ENCODE measurements at places on chromosomes 12 and 14.

- DNase-seq = no peak
- peak overlapping the region; percentile 82 for H3K27ac ChIP-seq
- H3K36me3 ChIP-seq = peaks cover 7% of the 10 kb centered on the region
- H3K4me1 ChIP-seq = peaks cover 56% of the 10 kb centered on the region
- peak overlapping the region; percentile 59 for H3K4me3 ChIP-seq
These were observed 7.1 kb downstream of the MAP3K12 start for GRCh38 chr12:53492188-53492587.

GRCh38 chr14:49849213-49849847 lies 3.3 kb downstream of the NEMF start:
- no peaks in the 10 kb centered on the region for H3K27me3 ChIP-seq
- H3K4me3 ChIP-seq = no peak overlapping the region
- no peak for DNase-seq
- H3K4me1 ChIP-seq = peaks cover 28% of the 10 kb centered on the region

- H3K4me3 ChIP-seq = no peak overlapping the region
- peak; percentile 13 for DNase-seq
- peaks cover 40% of the 10 kb centered on the region for H3K4me1 ChIP-seq
- no peaks in the 10 kb centered on the region for H3K36me3 ChIP-seq
- peak overlapping the region; percentile 91 for H3K27ac ChIP-seq
These were observed 31.0 kb downstream of the NINJ2 start for GRCh38 chr12:632102-632696.

DNA sequence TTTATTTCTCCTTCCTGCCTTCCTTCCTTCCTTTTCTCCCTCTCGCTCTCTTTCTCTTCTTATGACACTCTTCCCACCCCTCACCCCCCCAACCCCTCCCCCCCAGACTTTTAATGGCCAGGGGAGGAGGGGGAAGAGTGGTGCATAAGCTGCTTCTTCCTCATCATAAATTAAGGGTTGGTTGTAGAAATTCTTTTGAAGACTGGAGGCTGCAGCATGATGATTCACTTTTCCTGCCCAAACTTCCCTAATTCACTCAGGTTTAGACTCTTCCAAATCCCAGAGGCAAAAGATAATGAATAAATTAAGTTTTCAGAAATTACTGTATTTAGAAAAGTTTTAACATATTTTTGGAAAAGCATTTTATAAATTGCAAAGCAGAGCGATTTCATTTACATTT lies 58.2 kb downstream of the GRIP1 start:
- no peak for DNase-seq
- H3K27ac ChIP-seq = no peak overlapping the region
- H3K36me3 ChIP-seq = no peaks in the 10 kb centered on the region
- no peaks in the 10 kb centered on the region for H3K27me3 ChIP-seq

- no peak for DNase-seq
- H3K27ac ChIP-seq = no peak overlapping the region
- no peaks in the 10 kb centered on the region for H3K36me3 ChIP-seq
- H3K27me3 ChIP-seq = no peaks in the 10 kb centered on the region
- no peak overlapping the region for H3K4me3 ChIP-seq
These were observed 41.7 kb upstream of the PTHLH start for GRCh38 chr12:28014196-28014595.

DNA sequence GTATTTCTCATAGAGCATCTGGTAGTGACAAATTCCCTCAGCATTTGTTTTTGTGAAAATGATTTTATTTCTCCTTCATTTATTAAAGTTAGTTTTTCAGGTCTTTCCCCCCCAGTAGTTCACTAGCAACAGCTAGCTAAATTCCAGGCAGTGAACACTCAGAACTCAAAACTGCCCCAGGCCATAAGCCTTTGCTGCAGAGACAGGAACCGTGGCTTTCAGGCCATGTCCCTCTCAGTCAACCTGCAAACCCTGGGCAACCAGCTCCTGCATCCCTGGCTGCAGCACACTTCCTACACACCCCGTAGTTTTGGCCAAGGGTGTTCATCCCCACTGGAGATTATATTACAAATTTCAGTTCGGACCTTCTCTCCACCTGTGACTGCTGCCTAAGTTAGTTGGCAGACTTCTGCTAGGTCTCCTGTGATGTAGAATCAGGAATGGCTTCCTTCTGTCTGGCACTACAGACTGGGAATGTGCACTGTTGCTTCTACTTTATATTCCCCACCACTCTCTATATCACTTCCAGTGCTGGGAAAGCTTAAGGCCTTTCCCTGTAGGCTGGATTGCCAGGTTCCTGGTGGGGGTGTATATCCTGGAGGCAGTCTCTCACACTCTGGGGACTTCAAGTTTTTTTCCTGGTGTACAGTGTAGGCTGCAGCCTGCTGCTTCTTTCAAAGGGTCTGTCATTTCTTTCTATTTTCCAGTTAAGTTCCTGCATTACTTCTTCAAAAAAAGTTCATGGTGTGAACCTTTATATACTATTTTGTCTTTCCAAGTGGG lies 924.4 kb upstream of the LRFN5 start:
- no peaks in the 10 kb centered on the region for H3K27me3 ChIP-seq
- H3K27ac ChIP-seq = no peak overlapping the region
- no peaks in the 10 kb centered on the region for H3K36me3 ChIP-seq

- DNase-seq = no peak
- H3K4me1 ChIP-seq = no peaks in the 10 kb centered on the region
- H3K27me3 ChIP-seq = no peaks in the 10 kb centered on the region
- no peak overlapping the region for H3K4me3 ChIP-seq
- no peaks in the 10 kb centered on the region for H3K36me3 ChIP-seq
- no peak overlapping the region for H3K27ac ChIP-seq
These were observed 83.9 kb upstream of the EIF5 start for GRCh38 chr14:103250181-103250580.

GRCh38 chr12:104448451-104448850 lies 8.3 kb upstream of the CHST11 start:
- DNase-seq = no peak
- H3K4me1 ChIP-seq = no peaks in the 10 kb centered on the region
- no peak overlapping the region for H3K27ac ChIP-seq
- no peaks in the 10 kb centered on the region for H3K27me3 ChIP-seq
- H3K36me3 ChIP-seq = no peaks in the 10 kb centered on the region

GRCh38 chr12:81303935-81304334 lies 226.1 kb downstream of the ACSS3 start:
- H3K36me3 ChIP-seq = no peaks in the 10 kb centered on the region
- no peaks in the 10 kb centered on the region for H3K4me1 ChIP-seq
- DNase-seq = no peak
- H3K27me3 ChIP-seq = no peaks in the 10 kb centered on the region

GRCh38 chr12:105107171-105107493 lies 399 bp upstream of the WASHC4 start:
- H3K36me3 ChIP-seq = peaks cover 13% of the 10 kb centered on the region
- H3K27me3 ChIP-seq = no peaks in the 10 kb centered on the region
- peaks cover 40% of the 10 kb centered on the region for H3K4me1 ChIP-seq

DNA sequence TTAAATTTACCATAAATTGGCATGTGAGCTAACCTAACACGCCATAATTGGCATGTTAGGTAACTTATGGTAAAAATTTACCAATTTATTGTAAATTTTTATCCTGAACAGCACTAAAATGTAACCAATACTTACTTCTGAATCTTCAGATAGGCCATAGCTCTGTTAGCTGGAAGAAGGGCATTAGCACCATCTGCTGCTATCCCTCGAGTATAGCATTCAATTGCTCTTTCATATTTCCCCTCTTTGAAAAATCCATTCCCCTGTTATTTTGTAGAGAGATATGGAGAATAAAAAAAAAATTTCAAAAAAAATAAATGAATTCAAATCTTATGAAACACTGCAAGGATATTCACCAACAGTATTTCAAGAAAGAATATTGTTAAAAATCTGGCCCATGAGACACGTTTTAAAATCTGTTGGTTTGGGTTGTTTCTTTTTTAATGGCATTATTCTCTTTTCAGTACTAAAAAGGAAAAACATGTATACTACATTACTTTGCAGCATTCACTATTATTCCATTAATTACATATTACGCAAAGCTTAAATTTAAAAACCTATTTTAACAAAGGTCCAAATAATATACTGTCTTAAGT lies 19.1 kb downstream of the RPAP3 start:
- no peaks in the 10 kb centered on the region for H3K4me1 ChIP-seq
- peaks cover 19% of the 10 kb centered on the region for H3K36me3 ChIP-seq
- DNase-seq = no peak
- H3K27ac ChIP-seq = no peak overlapping the region
- H3K27me3 ChIP-seq = no peaks in the 10 kb centered on the region

DNA sequence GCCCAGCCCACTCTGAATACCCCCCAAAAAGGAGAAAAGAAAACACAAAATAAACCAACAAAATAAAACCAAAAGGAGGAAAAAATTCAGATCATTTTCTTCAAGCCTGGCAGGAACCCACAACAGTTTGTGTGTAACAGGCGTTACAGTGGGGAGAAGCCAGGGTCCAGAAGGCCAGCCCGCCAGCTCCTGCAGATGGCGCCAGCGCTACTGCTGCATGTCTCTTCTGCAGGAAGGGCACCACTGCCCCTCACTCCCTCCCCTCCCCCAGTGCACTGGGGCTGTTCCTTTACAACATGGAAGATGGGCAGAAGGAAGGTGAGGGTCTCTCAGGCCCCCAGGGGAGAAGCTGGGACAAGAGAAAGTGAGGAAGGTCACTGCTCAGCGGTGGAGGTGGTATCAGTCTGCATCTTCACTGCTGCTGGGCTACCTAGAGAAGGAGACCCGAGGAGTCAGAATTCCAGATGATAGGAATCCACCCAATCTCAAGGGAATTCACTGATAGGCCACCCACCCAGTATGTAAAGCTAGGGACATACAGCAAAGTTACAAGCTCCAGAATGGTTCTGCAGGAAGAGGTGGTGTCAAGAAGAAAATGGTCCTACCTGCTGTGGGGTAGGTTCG lies 2.3 kb upstream of the NOP2 start:
- peak; percentile 83 for DNase-seq
- H3K4me3 ChIP-seq = no peak overlapping the region
- no peak overlapping the region for H3K27ac ChIP-seq
- no peaks in the 10 kb centered on the region for H3K27me3 ChIP-seq

All from spleen (tissue), 13 donors.